ENCODE measurements at places on chromosomes 6 and 20.
A peak's percentile ranks its signal among the peaks of the same experiment; 100 is the strongest.

DNA sequence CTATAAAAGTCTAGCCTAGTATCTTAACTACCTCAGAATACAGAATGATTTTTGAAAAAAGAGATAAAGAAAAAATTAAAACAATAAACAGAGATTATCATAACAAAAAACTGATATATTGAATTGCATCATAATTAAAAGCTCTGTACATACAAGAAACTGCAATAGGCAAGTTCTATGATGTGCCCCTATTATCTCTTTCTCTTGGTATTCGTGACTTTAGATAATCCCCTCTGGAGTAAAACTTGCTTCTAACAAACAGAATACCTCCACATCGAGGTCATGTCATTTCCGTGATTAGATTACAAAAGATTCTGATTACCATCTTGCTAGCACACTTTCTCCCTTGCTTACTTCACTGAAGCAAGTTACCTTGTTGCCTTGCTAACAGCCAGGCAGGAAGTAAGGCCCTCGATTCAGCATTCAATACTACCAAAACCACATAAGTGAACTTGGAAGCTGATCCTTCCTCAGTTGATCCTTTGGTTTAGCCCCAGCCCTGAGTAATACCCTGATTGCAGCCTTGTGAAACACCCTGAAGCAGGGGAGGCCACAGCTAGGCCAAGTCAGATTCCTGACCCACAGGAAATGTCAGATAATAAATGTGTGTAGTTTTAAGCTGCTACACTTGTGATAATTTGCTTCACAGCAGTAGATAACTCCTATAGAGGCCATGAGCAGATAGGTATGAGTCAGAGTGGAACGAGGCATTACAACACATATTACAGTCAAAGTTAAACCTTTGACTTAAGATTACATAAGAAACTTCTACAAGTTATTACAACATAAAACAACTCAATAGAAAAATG is 53.7 kb upstream of the TMX4 start:
- no peak for DNase-seq

- no peak for DNase-seq
These were observed 3.7 kb upstream of the SPDEF start for GRCh38 chr6:34559651-34560365.

- no peak for DNase-seq
These were observed 14.9 kb upstream of the BLOC1S5 start for GRCh38 chr6:8079126-8079525.

GRCh38 chr6:154356690-154357089 is at the start of gene IPCEF1:
Gene IPCEF1, minus strand, starts transcription at chr6:154356803. Its CDS starts 90,856 bp downstream, at chr6:154265947.
- DNase-seq = no peak

DNA sequence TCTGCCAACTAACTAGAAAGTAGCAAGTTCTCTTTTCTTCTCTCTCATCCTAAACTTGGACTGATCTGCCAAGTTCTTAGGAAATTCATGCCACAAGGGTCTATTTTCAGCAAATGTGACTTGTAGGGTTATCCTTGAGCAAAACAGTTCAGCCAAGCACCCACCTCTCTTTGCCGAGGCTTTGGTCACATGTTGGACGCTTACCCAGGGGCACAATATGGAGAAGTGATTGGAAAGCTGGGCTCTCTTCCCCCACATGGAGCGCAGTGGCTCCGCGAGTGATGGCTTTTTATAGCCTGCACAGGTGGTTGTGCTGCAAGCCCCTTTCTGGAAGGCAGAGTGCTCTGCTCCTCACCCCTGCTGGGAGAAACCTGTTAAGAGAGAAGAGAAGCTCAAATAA is 47.7 kb upstream of the FNDC1 start:
- DNase-seq = no peak

DNA sequence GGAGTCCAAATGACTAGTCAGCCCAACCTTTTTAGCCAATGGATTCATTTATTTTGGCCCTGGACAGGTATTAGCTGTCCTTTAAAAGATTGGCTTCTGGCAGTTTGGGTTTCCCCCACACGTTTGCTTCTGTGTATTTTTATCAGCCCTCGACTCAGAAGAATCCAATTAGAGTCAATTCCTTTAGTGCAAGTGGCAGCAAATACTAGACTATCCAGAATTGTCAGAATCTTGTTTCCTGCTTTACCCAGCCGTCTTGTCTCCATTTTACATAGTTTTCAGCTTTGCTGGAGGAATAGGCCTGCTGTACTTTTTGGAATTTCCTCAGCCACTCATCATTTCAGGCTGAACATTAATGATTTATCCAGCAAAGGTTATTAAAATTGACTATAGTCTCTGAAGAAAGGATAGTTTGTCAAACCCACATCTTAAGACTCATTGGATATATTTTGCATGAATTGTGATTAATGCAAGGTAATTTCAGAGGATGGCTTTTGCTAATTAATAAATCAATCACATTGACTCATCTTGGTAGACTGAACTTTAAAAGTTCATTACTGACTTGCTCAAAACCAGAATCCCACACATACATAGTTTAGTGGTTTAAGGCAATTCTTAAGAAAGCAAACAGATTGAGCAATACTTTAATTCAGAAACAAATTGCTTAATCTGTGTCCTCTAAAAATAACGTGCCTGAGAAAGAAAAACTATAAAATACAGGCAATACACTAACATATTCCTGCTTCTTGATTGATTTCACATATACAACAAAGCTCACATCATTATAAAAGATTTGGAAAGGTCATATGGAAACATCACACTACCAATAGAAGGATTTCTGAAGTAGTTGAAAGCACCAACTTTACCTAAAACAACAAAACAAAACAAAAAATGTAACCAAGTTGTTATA is 62.9 kb upstream of the ZNF217 start:
- no peak for DNase-seq

GRCh38 chr6:34229877-34230276 is 6.8 kb upstream of the HMGA1 start:
- no peak for DNase-seq

GRCh38 chr6:46331461-46331860 is 159.8 kb downstream of the RCAN2 start:
- no peak for DNase-seq

GRCh38 chr6:130858498-130859160 is 31.4 kb downstream of the SMLR1 start:
- no peak for DNase-seq

- no peak for DNase-seq
These were observed 2.5 kb downstream of the PPP1R18 start for GRCh38 chr6:30683980-30684338.

- DNase-seq = no peak
These were observed 135.5 kb upstream of the LRFN2 start for GRCh38 chr6:40722553-40723258.

GRCh38 chr6:158311626-158312025 is 639 bp upstream of the TULP4 start:
- DNase-seq = no peak

DNA sequence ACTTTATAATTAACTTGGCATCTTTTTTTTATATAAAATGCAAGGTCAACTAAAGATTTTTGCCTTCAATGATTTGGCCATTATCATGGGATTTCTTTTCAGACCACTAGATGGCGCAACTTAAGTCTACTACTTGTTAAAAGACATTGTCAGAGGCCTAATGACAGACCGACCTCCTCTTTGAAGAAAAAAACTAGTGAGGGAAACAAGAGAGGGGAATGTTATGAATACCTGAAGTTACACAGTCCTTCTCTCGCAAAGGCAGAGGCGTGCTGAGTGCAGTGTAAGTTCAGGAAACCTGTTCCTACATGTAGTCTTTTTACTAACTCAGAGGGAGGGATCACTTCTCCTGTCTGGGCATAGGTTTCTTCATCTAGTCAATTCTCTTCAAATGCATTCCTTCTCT is 9.3 kb downstream of the TRAPPC3L start:
- DNase-seq = peak; percentile 43

DNA sequence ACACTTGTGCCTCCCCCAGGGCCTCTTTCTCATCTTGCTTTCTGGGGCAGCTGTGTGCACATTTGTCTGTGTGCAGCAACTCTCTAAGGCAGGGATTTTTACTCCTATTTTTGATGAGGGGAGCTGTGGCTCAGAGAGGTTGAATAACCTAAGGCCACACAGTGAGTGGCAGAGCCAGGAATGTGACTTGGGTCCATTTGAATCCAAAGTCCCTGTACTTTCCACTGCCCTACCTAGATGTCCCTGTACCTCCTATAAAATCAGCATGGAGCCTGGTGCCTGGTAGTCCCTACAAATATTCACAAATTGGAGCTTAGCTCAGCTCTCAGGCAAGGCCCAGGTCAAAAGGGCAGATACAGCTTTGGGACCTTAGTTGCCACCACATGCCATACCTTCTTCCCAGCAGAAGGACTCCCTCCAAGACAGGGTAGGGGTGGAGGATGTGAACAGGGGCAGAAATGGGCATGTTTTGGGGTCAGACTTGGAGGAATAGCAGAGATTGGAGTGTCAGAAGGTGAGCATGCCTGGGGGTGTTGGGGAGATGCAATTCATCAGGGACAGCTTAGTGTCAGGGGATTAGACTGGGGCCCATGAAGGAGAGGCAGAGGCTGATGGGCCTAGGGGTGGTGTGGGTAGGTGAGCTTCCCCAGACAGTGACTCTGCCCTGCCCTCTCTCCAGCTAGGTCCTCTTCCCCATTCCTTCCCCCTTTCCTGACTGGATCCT is 4.1 kb upstream of the VEGFA start:
- DNase-seq = no peak
